Cerebellar nuclear complex (tissue), 1 donor: ENCODE measurements at places on chromosomes 6 and 20.
A peak's percentile ranks its signal among the peaks of the same experiment; 100 is the strongest.

DNA sequence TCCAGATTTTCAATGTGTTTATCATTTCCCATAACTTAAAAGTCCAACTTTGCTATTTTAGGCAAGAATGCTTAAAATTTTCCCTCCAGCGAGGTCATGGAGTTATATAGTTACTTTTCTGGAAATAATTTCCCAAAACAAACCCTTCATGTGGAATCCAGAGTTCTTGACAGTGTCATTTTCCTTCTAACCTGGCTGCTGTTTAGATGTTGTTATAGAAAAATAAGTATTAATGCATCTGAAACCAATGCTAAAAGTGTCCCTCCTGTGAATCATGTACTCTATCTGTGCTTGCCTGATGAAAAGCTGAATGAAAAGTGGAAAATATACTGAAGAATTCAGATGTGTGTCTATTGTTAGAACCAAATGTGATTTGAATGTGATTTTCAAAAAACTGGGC, 245.3 kb upstream of the HSF2 start:
- DNase-seq = no peak

DNA sequence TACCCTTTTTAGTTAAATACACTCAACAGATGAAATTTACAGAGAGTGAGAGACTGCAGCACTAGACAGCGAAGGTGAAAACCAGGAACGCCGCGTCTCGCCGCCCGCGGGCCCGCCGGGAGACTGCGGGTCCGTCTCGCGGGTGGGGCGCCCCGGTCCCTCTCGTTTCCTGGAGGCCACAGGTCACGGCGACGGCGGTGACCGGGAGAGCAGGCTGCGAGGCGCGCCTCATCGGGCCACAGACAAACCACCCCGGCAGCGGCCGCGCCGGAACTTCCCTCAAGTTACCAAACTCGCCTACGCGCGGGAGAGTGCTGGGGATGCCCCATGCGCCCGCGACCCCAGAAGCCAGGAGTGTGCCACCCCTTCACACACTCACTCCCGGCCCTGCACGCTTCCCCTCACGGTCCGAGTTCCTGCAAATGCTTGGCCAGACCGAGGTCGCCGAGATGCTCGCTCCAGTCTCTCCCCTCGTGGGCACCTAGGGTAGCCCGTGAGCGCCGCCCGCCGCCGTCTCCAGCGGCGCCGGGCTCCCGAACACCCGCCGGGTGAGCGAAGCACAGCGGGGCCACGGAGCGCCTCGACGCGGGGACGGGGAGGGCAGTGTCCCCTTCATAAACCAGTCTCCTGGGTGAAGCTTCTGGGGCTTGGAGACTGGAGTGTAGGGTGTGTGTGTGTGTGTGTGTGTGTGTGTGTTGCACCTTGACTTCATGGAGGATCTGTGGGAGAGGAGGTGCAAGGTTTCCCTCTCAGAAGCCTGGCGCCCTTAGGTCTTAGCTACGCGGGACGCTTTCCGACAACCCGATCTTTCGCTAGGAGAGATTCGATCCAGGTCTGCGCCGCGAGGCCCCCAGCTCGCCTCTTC, 1.4 kb downstream of the BACH2 start:
- no peak for DNase-seq

- DNase-seq = no peak
These were observed 275.8 kb upstream of the PRDM1 start for GRCh38 chr6:105810105-105810921.

DNA sequence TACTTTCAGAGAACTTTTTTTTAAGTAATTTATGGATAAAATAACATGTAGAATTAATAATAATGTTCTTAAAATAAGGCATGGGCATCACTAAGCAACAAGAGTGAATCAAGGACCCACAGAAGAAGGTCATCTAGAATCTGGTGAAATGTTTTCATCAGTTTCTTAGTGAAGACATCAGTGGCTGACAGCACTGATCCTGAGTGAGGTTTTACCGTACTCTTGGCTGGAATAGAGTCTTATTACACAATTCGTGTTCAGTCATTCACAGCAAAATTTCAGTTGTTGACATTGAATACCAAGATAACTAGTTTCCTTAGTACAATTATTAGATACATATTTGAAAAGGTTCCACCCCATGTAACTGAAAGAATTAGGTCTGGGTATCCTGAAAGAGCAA, 140.4 kb downstream of the C6orf58 start:
- no peak for DNase-seq

DNA sequence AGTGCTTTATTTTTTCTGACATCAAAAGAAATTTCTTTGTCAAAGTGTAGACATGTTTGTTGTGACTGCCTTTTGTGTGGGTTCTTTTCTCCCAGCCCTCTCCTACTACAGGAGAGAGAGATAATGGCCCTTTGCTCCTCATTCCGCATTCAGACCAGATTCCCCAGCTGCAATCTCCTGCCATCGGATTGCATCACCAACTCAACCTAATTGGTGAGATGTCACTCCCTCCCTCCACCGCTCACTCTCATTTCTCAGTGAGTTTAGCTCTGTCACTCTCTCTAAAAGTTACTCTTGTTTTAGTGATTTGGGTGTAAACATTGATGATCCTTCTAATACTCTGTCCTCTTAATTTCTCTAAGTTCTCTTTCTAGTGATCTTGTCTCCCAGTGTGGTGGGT, 22.7 kb downstream of the UTRN start:
- no peak for DNase-seq

DNA sequence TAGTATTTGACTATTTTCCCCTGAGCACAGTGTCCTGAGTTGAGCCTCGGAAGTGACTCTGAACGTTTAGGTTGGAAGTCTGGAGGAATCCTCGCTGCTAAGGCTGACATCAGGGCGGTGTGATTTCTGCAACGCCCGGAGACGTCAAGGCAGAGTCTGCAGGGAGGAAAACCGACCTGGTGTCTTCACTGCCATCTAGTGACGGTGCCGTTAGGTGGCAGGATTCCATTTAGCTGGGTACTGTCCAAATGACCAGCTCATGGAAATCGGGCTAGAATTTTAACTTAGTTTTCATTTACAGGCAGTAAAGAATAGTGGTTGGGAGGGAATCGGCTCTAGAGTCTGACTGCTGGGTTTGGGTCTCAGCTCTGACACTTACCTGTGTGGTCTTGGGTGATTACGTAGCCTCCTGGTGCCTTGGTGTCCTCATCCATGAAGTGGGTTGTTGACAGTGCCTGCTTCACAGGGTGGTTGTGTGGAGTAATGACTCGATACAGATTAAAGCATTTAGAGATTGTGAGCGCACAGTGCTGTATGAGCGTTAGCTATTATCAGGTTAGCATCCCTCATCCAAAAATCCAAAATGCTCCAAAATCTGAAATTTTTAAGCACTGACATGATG, 35.0 kb downstream of the FOXF2 start:
- DNase-seq = no peak

DNA sequence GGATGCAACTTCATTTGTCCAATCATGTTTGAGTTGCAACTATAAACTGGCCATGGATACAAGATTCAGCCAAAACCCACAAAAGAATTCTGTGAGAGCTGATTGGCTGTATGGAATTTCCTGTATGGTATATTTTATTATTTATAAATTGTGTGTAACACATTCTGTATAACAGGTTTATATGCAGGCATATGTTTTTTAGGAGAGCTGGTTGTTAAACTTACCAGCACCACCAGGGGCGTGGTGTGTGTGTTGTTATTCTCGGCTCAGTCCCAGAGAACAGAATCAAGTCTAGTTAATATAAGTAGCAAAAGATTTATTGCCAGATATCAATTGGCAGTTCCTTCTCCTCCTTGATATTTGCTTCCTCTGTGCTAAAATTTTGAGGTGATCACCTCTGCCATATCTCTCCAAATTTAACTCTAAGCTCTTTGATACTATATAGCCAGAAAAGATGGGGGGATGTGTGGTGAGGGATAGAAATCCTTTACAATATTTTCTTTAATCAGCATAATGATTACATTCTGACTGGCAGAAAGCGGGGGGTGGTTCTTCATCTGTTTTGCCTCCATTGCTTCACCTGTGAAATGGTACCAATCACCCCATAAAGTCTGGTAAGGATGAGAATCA, 22.9 kb downstream of the CNBD2 start:
- no peak for DNase-seq

- DNase-seq = no peak
These were observed 223.4 kb upstream of the FOXA2 start for GRCh38 chr20:22807646-22808244.

GRCh38 chr6:78831492-78831891, 35.9 kb upstream of the IRAK1BP1 start:
- no peak for DNase-seq

GRCh38 chr6:153272201-153272980, 141.3 kb upstream of the RGS17 start:
- DNase-seq = no peak

- no peak for DNase-seq
These were observed 618.9 kb downstream of the BCKDHB start for GRCh38 chr6:80725156-80725930.

- no peak for DNase-seq
These were observed 76.0 kb upstream of the TBC1D7 start for GRCh38 chr6:13404228-13404891.

GRCh38 chr6:32609731-32610640, 20.3 kb upstream of the HLA-DRB1 start:
- no peak for DNase-seq

DNA sequence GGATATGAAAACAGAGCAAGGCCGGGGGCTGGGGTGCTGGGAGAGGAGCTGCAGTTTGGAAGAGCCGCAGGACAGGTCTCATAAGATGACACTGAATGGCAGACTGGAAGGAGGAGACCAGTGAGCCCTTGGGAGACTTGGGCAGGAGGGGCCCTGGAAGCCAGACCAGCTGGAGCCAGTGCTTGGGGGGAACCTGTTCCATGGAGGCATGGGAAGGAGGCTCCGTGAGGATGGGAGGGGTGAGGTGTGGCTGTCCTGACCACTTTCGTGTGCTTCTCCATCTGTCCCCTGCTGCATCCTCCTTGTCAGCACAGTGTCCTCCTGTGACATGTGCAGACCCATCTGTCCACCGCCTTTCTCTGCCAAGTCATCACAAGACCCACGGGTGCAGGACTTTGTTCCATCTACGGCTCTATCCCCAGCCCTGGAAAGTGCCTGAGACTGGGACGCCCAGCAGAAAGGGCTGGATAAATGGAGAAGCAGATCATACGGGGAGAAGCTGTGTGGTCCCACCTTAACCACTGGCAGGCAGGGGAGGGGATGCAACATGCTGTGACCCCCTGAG, 84.8 kb upstream of the MPC1 start:
- peak; percentile 84 for DNase-seq

DNA sequence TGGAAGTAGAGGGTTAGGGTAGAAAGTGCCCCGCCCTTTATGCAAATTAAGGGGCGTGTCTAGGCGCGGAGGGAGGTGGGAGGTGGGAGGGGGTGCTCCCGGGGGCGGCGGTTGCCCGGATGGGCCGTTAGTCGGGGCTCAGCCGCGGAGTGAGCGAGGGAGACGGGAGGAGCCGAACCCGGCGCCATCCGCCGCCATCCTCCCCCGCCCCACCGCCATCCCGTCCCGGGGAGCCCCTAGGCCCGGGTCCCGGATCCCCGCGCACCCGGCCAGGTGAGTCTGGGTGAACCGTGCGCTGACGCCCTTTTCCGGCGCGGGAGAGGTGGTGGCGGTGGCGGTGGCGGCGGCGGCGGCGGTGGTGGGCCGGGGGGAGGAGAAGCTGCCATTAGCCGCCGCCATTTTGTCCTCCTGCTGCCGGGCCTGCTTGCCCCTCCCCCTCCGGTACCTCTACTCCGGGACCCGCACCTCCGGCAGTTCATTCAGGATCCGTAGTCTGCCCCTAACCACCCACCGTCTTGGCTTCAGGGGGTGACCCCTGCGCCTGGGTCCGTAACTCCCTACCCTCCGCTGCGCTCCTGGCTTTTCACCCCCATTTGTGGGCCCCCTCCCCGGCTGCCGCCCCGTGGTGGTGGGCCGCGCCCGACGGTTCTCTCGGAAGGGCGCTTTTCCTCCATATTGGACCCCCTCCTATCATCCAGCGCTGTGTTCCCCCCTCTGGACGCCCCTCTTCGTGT, at the start of gene PRRC2A:
Gene PRRC2A (plus strand): TSS at position 130 of the 734 bp plus-strand sequence. CDS start 2,075 bp downstream, outside the sequence.
- no peak for DNase-seq

DNA sequence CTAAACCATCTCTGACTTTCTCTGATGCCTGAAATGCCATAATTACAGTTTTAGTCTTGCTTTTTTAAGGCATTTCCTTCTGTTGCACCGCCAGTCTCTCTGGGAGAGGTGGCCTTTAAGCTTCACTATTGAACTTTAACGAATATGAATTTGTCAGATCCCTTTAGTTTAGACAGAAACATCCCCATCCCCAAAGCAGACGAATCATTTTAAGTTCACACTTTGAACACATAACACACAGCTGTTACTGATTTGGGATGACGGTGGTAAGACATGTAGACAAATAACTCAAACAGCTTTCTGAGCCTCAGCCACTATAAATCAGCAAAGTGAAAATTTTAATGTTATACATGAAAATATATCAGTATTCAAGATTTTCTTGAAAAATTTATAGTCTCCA, 7.2 kb upstream of the IPCEF1 start:
- no peak for DNase-seq

DNA sequence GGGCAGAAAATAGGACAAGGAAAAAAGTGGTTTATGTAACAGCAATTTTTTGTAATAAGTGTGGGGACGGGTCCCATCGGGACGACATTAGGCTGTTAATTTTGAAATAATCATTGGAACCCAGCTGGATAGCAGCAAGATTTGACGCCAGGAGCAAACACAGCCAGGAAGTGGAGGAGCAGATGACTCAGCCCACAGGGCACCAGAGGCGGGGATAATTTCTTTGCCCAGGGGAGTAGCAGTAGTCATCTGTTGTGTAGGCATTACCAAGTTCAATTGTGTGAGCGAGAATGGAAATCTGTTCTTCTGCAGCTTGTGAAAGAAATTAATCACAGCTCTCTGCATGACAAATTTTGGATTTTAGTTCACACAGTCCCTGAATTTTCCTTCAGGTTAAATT, 22.6 kb upstream of the RIN2 start:
- no peak for DNase-seq

DNA sequence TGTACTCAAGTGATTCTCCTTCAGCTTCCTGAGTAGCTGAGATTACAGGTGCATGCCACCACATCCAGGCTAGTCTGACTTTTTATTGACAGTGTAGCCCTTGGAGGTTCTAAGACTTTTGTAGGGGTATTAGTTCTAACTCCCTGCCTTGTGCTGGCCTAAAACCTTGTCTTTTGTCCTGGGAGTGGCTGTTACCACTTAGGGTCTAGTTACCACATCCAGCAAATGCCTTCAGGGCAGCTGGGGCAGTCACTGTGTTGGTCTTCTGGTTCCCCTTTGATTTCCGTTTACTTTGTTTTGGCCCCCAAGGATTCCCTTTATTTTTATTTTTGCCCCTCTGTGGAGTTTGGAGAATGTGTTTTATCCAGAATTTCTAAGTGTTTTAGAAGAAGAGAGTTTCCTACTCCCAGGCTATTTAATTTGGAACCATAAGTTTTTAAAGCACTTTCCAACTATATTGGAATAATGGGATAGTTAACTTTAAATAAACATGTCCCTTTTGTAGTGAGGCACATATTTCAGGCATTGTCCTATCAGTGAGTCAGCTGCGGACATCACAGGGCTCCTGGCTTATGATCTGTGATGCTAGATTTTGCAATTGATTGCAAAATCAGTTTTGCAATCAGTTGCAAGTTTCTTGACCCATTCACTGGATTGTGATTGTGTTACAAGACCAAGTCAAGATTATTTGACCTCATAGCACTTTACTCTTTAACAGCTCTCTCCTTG, 25.0 kb downstream of the IL22RA2 start:
- DNase-seq = no peak
